Effector memory CD8-positive, alpha-beta T cell (primary cell): ENCODE measurements at places on chromosomes 3 and 15.

DNA sequence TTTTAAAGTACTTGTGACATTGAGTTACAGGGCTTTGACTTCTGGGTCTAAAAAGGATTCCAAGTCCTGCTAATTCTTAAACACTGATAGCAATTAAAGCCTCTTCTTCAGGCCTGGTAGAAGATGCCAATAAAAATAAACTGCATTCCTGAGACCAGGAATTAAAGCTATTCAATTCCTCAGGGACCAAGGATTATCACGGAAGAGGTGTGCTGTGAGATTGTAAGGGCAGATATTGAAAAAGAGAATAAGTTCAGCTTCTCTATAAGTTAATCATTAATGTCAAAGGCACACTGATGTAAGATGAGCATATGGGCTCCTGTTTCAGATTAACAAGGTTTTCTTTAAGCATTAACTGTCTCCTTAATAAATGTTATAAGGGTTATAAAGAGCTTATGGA lies 611.3 kb downstream of the SI start:
- H3K4me1 ChIP-seq: no peaks in the 10 kb centered on the region
- no peaks in the 10 kb centered on the region for H3K27me3 ChIP-seq
- no peak overlapping the region for H3K4me3 ChIP-seq
- no peak for DNase-seq
- no peak overlapping the region for H3K27ac ChIP-seq

DNA sequence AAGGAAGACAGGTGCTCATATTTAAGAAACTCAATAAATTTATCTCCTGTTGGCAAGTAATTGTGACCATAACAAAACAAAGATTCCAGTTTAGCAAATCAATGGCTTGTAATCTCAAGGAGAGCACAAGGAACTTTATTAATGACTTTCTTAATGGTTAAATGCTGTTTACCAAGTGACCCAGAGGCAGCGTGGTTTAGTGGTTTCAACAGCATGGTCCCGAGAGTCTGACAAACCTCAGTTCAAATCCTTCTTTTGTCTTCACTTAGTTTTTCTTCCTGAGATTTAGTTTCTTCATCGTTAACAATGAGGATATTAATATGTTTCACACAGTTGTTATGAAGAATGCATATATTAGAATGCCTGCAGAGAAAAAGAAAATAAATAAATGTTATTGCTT lies 212.6 kb downstream of the KCNMB2 start:
- no peaks in the 10 kb centered on the region for H3K4me1 ChIP-seq
- no peak overlapping the region for H3K4me3 ChIP-seq
- H3K27ac ChIP-seq: no peak overlapping the region
- H3K36me3 ChIP-seq: no peaks in the 10 kb centered on the region
- H3K27me3 ChIP-seq: no peaks in the 10 kb centered on the region

GRCh38 chr15:49864251-49864650 lies 243.4 kb downstream of the DTWD1 start:
- DNase-seq: no peak
- no peaks in the 10 kb centered on the region for H3K36me3 ChIP-seq
- no peak overlapping the region for H3K27ac ChIP-seq
- H3K4me3 ChIP-seq: no peak overlapping the region
- no peaks in the 10 kb centered on the region for H3K4me1 ChIP-seq

- H3K27me3 ChIP-seq: peaks cover 10% of the 10 kb centered on the region
- no peak overlapping the region for H3K27ac ChIP-seq
- H3K4me3 ChIP-seq: no peak overlapping the region
- no peaks in the 10 kb centered on the region for H3K36me3 ChIP-seq
- no peak for DNase-seq
Observed at GRCh38 chr3:72727172-72727571, 121.1 kb downstream of the SHQ1 start.

- H3K4me1 ChIP-seq: no peaks in the 10 kb centered on the region
- DNase-seq: no peak
- no peak overlapping the region for H3K4me3 ChIP-seq
- H3K27ac ChIP-seq: no peak overlapping the region
- H3K36me3 ChIP-seq: no peaks in the 10 kb centered on the region
- peaks cover 35% of the 10 kb centered on the region for H3K27me3 ChIP-seq
Observed at GRCh38 chr15:61220125-61220524, 9.0 kb downstream of the RORA start.

DNA sequence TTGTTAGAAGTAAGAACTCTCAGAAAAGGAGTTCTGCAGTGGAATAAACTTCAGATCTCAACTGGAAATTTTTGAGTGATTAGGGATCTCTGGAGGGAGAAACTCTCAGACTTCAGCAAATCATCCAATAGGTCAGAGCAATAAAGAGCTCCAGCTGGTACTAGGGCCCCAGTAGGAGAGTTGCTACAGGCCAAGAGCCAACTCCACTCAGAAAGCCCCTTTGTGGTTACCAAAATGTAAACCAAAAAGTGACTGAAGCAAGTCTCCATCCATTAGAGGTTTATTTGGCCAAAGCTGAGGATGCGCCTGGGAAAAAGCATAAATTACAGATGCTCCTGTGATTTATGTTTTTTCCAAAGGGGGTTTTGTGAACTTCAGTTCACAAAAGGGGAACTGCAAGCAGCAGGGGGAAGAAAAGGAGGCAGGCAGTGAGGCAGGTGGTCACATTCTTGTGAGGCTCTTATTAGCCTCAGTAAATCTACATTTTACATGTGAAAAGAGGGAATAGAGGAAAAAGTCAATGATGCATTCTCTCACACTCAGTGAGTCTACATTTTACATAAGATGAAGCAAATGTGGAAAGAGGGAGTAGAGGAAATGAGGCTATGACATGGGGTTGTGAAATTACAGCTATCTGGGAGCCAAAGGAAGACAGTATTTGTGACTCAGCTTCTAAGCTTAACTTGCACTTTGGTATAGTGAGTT lies 92.4 kb upstream of the DAZL start:
- DNase-seq: no peak
- H3K4me1 ChIP-seq: peaks cover 3% of the 10 kb centered on the region
- peaks cover 8% of the 10 kb centered on the region for H3K27me3 ChIP-seq
- no peak overlapping the region for H3K27ac ChIP-seq
- H3K36me3 ChIP-seq: no peaks in the 10 kb centered on the region

DNA sequence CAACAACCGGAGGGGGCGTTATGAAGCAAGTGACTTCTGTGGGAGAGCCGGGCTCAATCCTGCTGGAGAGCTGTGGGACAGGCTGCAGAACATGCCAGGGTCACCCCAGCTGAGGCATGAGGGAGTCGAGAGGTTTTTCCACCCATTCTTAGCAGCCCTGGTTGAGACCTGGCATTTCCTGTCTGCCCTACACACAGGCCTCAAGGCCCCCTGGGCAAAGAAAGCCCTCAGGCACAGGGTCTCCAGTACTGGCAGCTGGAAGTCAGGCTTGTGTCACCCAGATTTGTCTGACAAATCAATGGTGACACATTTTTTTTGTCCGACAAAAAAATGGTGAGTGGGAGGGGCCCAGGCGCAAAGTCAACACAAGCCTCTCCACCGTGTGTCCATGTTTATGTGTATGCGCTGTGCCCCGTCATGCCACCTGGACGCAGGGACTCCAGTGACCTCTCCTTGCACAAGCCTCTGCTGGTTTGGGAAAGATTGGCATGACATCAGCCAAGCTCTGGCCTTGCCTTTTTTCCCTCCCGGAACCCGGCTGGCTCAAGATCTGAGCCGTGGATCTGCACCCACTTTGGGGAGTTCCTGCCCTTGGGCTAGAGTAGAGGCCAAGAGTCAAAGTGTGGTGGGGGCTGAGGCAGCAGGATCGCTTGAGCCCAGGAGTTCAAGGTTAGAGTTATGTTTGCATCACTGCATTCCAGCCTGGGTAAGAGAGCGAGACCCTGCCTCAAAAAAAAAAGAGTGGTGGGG lies 20.8 kb upstream of the ALAS1 start:
- no peak overlapping the region for H3K4me3 ChIP-seq
- no peaks in the 10 kb centered on the region for H3K4me1 ChIP-seq
- DNase-seq: no peak
- H3K36me3 ChIP-seq: no peaks in the 10 kb centered on the region
- no peak overlapping the region for H3K27ac ChIP-seq
- H3K27me3 ChIP-seq: no peaks in the 10 kb centered on the region

DNA sequence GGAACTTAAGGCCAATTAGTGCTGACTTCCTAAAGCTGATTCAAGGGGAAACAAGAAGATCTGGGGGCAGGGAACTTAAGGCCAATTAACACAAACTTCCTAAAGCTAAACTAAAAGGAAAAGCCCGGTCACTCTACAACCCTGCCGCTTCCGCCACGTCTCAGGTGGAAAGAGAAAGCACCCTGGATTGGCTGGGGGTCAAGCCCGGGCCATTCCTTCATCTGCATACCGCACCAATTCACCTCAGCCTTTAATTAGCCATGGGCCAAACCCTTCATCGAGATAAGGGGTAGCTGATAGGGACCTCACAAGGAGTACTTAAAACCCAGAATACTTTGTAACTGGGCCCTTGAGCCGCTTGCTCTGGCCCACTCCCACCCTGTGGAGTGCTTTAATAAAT lies 14.4 kb downstream of the TMPRSS7 start:
- no peaks in the 10 kb centered on the region for H3K36me3 ChIP-seq
- no peaks in the 10 kb centered on the region for H3K4me1 ChIP-seq
- peaks cover 24% of the 10 kb centered on the region for H3K27me3 ChIP-seq
- H3K27ac ChIP-seq: no peak overlapping the region
- no peak for DNase-seq

GRCh38 chr3:157543501-157544035 lies 40.4 kb upstream of the VEPH1 start:
- no peaks in the 10 kb centered on the region for H3K36me3 ChIP-seq
- H3K4me1 ChIP-seq: no peaks in the 10 kb centered on the region
- no peak overlapping the region for H3K27ac ChIP-seq

- H3K4me3 ChIP-seq: no peak overlapping the region
- no peaks in the 10 kb centered on the region for H3K27me3 ChIP-seq
- H3K36me3 ChIP-seq: no peaks in the 10 kb centered on the region
- DNase-seq: no peak
Observed at GRCh38 chr15:90345857-90346256, 6.2 kb upstream of the ZNF774 start.

- H3K27ac ChIP-seq: no peak overlapping the region
- no peaks in the 10 kb centered on the region for H3K36me3 ChIP-seq
Observed at GRCh38 chr3:69462022-69462825, 76.3 kb upstream of the FRMD4B start.

DNA sequence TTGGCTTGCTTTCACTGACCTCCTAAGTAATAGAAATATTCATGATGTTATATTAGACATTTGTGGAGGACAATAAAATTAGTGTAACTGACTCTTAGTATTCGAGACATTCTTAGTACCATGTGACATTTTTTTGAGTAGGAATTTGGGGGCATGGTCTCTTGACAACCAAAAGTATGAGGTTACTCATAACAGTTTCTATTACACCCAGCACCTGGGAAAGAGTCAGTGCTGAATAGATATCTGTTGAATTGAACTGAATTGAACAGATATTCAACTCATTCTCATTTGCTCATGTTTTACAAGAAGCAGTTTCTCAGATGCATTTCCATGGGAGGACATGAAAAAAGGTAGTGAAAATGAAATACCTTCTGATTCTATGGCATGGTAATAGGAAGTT lies 84.4 kb downstream of the CMSS1 start:
- no peaks in the 10 kb centered on the region for H3K27me3 ChIP-seq
- H3K4me3 ChIP-seq: no peak overlapping the region
- no peak for DNase-seq

GRCh38 chr15:63977119-63977518 lies 69.2 kb downstream of the DAPK2 start:
- no peaks in the 10 kb centered on the region for H3K27me3 ChIP-seq
- H3K4me1 ChIP-seq: peaks cover 4% of the 10 kb centered on the region
- peaks cover 2% of the 10 kb centered on the region for H3K36me3 ChIP-seq
- H3K27ac ChIP-seq: no peak overlapping the region

GRCh38 chr3:10547841-10548783 lies 42.7 kb upstream of the ATP2B2 start:
- H3K4me3 ChIP-seq: no peak overlapping the region
- DNase-seq: no peak
- peak overlapping the region; percentile 0 for H3K27ac ChIP-seq
- peaks cover 35% of the 10 kb centered on the region for H3K4me1 ChIP-seq
- H3K27me3 ChIP-seq: no peaks in the 10 kb centered on the region
- H3K36me3 ChIP-seq: no peaks in the 10 kb centered on the region

DNA sequence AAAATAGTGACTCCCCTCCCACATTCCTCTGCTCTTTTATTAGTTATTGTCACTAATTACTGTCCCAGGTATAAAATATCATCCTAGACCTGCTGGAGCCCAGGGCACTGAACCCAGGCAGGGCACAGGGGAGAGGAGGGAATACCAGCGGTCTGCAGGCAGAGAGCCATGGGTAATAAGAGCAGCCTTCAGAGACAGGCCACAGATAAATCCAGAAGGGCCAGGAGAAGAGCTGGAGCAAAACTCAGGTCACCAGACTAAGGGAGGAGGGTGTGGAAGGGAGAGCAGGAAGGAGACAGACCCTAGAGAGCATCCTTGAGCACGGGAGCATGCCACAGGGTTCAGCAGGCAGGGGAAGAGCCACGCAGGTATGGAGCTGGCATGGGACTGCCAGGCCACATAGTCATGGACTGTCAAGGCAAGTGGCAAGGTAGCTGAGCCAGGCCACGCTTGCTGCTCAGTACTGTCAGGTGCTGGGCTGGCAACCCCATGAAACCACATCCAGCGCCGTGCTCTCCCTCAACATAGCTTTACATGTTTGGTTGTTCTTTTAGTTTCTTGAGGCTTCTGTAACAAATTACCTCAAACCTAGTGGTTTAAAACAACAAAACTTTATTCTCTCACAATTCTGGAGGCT lies 15.6 kb upstream of the CAPN3 start:
- no peak overlapping the region for H3K27ac ChIP-seq
- no peak for DNase-seq
- H3K27me3 ChIP-seq: no peaks in the 10 kb centered on the region
- no peaks in the 10 kb centered on the region for H3K4me1 ChIP-seq
- no peak overlapping the region for H3K4me3 ChIP-seq
- H3K36me3 ChIP-seq: peaks cover 6% of the 10 kb centered on the region

DNA sequence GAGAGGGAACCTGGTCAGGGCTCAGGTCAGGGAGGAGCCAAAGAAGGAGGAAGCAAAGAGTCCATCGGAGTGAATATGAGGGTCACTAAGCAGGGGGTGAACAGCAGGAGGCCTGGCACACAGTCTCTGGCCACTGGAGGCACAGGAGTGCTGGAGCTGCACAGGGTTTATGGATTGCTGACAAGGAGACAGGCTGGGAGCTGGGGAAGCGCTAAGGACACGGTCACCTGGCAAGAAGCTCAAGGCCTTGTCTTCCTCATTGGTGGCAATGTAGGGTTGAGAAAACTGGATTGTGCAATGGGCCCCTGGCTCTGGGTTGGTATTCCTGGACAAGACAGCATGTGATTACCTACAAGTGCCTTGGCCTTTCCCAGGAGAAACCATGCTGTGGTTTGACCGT lies 5.8 kb upstream of the CAMP start:
- no peaks in the 10 kb centered on the region for H3K36me3 ChIP-seq
- no peaks in the 10 kb centered on the region for H3K4me1 ChIP-seq
- DNase-seq: no peak
- no peak overlapping the region for H3K4me3 ChIP-seq
- no peaks in the 10 kb centered on the region for H3K27me3 ChIP-seq
